ENCODE measurements at places on chromosomes 2 and 18. TPM values are rescaled to one million over a fixed set of nuclear protein-coding genes. Genes with fewer than 3 reads are reported as not detected.

GRCh38 chr2:183903026-183903425 lies 695.3 kb upstream of the ZNF804A start:
- no peak for DNase-seq
- no peaks in the 10 kb centered on the region for H3K4me1 ChIP-seq
- no peak overlapping the region for H3K4me3 ChIP-seq
- H3K36me3 ChIP-seq = no peaks in the 10 kb centered on the region
- H3K27me3 ChIP-seq = no peaks in the 10 kb centered on the region

GRCh38 chr2:238645095-238645494 lies 202.8 kb upstream of the TWIST2 start:
- H3K27ac ChIP-seq = no peak overlapping the region
- DNase-seq = no peak
- H3K4me1 ChIP-seq = peaks cover 14% of the 10 kb centered on the region
- H3K4me3 ChIP-seq = no peak overlapping the region
- H3K36me3 ChIP-seq = no peaks in the 10 kb centered on the region

The LGALSL gene
- total RNA-seq = 2.6 TPM

The CBLN2 gene
- not detected for total RNA-seq

DNA sequence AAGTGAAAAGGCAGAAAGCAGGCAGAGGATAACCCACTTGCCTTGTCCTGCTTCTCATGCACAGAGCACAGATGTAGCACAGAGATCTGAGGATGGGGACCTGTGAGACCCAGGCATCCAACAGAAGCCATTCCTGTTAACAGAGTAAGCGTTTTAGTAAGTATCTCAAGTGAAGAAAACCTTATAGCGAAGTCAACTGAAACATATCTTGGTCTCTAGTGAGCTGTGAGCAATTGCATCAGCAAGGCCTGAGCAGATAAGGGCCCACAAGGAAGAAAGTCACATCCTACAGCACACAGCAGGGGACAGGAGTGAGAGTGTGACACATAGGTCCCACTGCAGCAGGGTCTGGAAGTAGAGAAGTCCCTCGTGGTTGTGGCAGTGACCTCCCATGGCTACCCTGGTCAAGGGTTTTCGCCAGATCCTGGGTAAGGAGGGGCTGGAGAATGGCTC lies 248.7 kb upstream of the TNP1 start:
- H3K4me1 ChIP-seq = peaks cover 19% of the 10 kb centered on the region
- H3K27ac ChIP-seq = no peak overlapping the region
- no peak for DNase-seq
- no peaks in the 10 kb centered on the region for H3K36me3 ChIP-seq
- no peak overlapping the region for H3K4me3 ChIP-seq
- peaks cover 14% of the 10 kb centered on the region for H3K27me3 ChIP-seq

- peaks cover 13% of the 10 kb centered on the region for H3K4me1 ChIP-seq
- no peak overlapping the region for H3K27ac ChIP-seq
- H3K36me3 ChIP-seq = no peaks in the 10 kb centered on the region
- DNase-seq = no peak
- no peaks in the 10 kb centered on the region for H3K27me3 ChIP-seq
Observed at GRCh38 chr2:11579867-11580659, 46.2 kb downstream of the GREB1 start.

The TXNDC2 gene
- 0.39 TPM for total RNA-seq

- H3K27me3 ChIP-seq = no peaks in the 10 kb centered on the region
- no peak for DNase-seq
- H3K4me3 ChIP-seq = no peak overlapping the region
- H3K36me3 ChIP-seq = peaks cover 56% of the 10 kb centered on the region
- peaks cover 6% of the 10 kb centered on the region for H3K4me1 ChIP-seq
Observed at GRCh38 chr2:224479826-224480225, 77.9 kb upstream of the FAM124B start.

All from activated T-helper 2 cell treated with anti-CD3 and anti-CD28 coated beads, Interferon-gamma antibody, Interleukin-2, Interleukin-4, amounts not matched to agents 10 μg/mL and 5 μg/mL and 100 μg/mL, durations not matched to agents 14 hours and 24 hours and 36 hours (primary cell).